NCI-H1930 (cell line): ENCODE measurements at places on chromosomes 7 and 10.

- no peak for DNase-seq
Observed at GRCh38 chr7:141103847-141104429, 30.1 kb downstream of the TMEM178B start.

GRCh38 chr10:9951481-9952257, 1066.0 kb upstream of the CELF2 start:
- DNase-seq: no peak

DNA sequence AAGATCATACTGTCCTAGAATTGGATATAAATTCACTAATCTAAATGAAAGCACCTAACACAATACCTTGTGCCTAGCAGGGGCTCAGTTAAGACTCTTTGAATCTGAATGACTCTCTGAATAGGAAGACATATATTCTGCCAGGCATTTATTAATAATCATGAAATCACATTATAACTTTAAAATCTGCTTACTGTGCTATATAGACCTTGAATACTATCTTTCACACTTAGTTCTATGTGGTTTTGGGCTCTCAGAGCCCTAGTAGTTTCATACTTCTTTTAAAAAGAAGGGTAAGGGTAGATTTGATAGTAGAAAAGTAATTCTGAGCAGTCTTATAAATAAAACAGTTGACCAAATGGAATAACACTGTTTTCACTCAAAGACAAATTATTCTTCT, 10.2 kb downstream of the UBN2 start:
- DNase-seq: no peak

- no peak for DNase-seq
Observed at GRCh38 chr7:151509670-151510333, 9.9 kb downstream of the RHEB start.

DNA sequence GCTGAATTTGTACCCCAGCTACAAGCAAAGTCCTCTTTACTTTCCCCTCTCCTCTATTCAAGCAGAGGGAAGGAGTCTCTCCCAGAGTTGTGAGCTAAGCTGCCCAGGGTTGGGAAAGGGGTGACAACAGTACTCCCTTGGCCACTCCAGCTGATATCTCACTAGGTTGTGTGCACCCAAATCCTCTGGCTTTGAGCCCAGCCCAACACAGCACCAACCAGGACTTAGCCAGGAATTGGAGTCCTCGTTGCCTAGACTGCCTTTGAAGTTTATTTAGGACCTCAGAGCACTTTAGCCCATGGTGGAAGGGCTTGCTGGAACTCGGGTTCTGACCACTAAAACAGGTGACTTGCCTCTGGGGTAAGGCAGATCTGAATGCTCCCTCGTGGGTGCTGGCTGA, 35.7 kb upstream of the DYNC1I1 start:
- no peak for DNase-seq

DNA sequence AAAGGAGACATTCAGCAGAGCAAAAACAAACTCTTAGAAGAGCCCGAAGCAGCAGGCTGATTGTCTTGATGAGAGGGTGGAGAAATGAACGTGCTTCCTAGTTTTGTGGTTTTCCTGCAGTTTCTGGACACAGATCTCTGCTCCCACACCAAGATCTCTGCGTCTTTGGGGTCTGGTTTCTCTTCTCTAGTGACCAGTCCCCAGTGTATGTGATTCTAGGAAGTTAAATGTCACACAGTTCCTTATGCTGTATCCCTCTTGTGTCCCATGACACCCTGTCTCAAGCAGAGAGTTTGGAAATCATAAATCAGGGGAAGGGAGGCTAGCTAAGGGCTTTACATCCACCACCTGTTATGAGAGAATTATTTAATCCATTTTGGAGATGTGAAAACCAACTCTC, 55.4 kb upstream of the KLF14 start:
- DNase-seq: no peak

- no peak for DNase-seq
Observed at GRCh38 chr10:36278176-36278575, 636.1 kb upstream of the FZD8 start.

- no peak for DNase-seq
Observed at GRCh38 chr10:126889421-126889820, 15.8 kb upstream of the DOCK1 start.

- no peak for DNase-seq
Observed at GRCh38 chr7:146660839-146661238, 544.2 kb downstream of the CNTNAP2 start.

GRCh38 chr10:73368238-73368637, 9.6 kb upstream of the CFAP70 start:
- DNase-seq: no peak

DNA sequence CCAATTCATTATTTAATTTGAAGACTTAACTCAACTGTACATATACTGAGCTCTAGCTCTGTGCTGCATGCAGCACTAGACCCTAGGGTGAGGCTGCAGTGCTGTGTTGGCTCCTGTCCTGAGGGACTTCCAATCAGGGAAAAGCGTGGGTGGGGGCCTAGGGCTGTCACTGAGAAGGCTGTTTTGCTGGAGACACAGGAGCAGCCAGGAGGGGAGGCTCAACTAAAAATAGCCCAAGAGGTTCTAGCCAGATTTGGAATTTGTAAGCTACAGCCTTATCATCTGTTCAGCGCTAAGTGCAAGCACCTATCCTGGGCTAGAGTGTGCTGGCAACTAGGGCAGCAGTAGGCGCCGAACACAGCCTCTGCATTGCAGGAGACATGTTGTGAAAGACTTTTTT, 121.1 kb downstream of the VWC2 start:
- no peak for DNase-seq

DNA sequence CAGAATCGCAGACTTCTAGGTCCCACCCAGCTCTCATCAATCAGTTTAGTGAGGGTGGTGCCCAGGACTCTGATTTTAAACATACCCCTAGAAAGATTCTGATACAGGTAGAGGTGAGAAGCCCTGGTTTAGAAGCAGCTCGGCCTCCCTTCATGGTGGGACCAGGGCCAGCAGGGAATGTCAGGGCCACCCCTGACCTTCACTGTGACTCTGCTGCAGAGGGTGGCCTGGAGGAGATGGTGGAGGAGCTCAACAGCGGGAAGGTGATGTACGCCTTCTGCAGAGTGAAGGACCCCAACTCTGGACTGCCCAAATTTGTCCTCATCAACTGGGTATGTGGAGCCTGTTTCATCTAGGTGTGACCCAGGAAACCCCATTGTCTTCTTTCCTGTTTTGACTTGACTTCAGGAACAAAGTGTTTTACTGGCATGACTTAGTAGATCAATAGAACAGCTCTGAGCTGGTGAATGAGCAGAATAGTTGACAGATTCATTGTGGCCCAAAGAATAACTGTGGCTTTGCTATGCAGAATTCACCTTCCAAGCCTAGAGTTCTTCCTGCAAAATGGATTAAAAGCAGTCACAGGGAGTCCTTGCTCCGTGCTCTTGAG, 7.2 kb downstream of the DBNL start:
- no peak for DNase-seq

- no peak for DNase-seq
Observed at GRCh38 chr10:5195727-5196374, 786 bp upstream of the AKR1C4 start.
